Immature natural killer cell (primary cell): ENCODE measurements at places on chromosomes 2 and 18.

GRCh38 chr2:37798315-37799005 lies 126.6 kb upstream of the RMDN2 start:
- DNase-seq: no peak

- DNase-seq: no peak
Measured at GRCh38 chr18:78983512-78983911, 3.9 kb downstream of the SALL3 start.

- no peak for DNase-seq
Measured at GRCh38 chr2:23302591-23302990, 82.4 kb upstream of the KLHL29 start.

- peak; percentile 83 for DNase-seq
Measured at GRCh38 chr2:10382354-10383061, 65.6 kb downstream of the ODC1 start.

- DNase-seq: no peak
Measured at GRCh38 chr2:25808006-25808383, 70.3 kb downstream of the ASXL2 start.

- no peak for DNase-seq
Measured at GRCh38 chr2:182393270-182393760, 33.5 kb downstream of the PDE1A start.

DNA sequence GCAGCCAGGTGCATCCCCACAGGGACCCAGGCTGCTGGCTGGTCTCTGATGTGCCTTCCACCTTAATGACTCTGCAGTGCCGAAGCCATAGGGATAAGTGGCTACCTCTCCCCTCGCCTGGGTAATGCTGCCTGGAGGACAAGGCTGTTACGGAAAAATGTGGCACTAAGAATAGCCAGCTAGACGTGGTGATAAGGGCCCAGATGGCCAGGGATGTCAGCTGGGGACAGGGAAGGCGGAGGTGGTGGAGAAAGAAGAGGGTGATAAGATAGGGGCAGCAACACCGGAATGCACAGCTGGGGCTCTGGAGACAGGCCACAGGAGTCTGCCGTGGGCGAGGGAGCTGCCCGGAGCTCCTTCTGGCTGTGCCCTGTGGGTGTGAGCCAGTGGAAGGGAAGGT lies 170.6 kb downstream of the FHOD3 start:
- no peak for DNase-seq

- no peak for DNase-seq
Measured at GRCh38 chr2:60354713-60355112, 198.7 kb downstream of the BCL11A start.

DNA sequence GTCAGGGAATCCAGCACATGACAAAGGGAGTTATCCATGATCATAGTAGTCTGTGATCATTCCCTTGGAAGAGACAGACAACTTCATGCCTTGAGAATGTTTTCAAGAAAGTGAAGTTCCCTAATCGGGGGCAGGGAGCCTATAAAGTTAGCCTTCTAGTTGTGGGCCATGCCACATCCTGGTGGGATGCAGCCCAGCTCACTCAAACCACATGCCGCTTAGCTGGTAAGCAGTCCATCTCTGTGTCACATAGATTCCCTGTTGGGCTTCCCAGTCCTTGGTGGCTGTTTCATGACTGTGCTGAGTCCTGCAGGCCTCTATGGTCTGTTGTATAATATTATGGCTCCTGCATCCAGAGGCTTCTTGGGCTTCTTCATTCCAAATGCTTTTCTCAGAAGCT lies 11.4 kb upstream of the ARHGAP25 start:
- DNase-seq: no peak

DNA sequence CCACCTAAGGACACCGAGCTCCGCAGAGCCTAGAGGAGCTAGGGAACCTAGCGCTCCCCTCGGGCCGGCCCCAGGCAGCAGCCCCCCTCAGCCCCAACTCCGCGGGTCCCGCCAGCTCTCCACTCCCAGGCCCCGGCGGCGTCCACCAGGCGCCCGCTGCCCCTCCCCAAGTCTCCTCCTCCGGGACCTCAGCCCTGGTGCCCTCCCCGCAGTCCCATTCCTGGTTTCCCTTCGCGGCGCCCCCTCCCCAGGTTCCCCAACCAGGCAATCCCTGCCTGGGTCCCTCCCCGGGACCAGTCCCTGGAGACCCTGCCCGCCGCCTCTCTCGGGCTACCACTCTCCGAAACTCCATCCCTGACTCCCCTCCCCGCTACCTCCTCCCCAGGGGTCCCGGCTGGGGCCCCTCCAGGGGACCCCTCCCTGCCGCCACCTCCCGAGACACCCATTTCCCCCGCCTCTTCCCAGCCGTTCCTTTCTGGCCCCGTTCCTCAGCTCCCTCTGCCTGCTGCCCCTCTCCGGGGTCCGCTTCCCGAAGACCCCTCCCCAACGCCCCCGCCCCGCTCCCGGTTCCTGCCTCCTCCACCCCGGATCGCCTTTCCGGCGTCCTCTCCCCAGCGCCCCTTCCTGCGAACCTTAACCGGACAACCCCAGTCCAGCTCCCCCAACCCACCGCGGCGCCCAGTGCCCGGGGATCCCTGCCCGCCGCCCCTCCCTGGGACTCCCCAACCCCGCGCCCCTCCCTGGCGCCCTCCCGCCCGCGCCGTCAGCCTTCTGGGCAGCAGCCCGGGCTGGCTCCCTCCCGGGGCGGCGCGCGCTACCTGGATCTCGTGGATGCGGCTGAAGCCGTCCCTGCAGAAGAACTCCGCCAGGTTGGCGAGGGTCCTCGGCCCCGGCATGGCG lies 678 bp downstream of the CYP27C1 start:
- DNase-seq: no peak

DNA sequence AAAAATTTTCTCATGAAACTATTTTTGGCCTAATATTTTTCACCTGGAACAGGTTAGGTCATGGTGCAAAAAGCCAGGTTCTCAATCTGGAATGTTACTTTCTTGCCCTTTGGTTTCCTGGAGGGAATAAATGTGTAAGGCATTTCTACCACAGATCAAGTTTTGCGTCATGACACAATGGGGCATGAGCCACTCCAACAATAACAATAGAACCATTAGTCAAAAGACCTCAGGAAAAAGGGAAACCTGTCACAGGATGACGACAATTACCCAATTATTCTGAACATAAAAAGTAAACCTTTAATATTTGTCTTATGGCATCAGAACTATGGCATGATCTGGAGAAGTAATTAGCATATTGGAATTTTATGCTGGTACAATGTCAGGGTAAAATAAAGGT lies 88.2 kb upstream of the HNRNPA3 start:
- no peak for DNase-seq

DNA sequence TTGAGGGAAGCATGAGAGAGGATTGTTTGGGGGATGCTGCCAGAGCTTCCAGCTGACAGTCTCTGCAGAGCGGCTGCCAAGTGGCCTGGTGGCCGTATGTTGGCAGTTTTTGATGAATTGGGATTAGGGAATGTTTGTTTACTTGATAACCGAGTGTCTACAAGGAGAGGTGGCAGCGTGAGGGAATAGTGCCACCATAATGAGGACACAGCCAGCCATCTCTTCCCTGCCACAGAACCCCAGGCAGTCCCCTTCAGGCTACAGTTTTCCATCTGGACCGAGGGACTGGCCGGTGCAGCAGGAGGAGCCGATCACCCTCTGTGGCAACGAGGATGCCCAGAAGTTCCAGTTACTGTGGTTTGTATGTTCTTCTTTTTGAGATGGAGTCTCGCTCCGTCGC lies 55.2 kb downstream of the TRAPPC12 start:
- DNase-seq: no peak

DNA sequence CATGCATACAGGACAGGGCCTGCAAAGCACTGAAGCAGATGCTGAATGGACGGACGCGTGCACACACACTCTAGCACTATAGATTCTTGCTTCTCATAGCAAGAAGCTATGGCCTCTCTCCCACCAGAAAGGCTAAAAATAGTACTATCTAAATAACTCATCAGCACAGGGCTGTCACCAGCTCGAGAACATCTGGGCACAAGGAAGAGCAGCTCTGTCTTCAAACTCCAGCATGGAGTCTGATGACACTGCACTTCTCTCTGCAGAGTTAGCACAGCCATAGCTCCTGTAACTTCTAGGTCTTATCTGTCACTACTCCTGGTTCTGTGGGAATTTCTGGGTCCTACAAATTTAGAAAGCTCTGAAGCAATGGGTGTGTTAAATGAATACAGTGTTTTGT lies 123.5 kb downstream of the MYO5B start:
- no peak for DNase-seq

GRCh38 chr2:178279142-178279541 lies 84.8 kb downstream of the OSBPL6 start:
- no peak for DNase-seq

GRCh38 chr2:217820091-217820819 lies 182.5 kb downstream of the TNS1 start:
- no peak for DNase-seq

DNA sequence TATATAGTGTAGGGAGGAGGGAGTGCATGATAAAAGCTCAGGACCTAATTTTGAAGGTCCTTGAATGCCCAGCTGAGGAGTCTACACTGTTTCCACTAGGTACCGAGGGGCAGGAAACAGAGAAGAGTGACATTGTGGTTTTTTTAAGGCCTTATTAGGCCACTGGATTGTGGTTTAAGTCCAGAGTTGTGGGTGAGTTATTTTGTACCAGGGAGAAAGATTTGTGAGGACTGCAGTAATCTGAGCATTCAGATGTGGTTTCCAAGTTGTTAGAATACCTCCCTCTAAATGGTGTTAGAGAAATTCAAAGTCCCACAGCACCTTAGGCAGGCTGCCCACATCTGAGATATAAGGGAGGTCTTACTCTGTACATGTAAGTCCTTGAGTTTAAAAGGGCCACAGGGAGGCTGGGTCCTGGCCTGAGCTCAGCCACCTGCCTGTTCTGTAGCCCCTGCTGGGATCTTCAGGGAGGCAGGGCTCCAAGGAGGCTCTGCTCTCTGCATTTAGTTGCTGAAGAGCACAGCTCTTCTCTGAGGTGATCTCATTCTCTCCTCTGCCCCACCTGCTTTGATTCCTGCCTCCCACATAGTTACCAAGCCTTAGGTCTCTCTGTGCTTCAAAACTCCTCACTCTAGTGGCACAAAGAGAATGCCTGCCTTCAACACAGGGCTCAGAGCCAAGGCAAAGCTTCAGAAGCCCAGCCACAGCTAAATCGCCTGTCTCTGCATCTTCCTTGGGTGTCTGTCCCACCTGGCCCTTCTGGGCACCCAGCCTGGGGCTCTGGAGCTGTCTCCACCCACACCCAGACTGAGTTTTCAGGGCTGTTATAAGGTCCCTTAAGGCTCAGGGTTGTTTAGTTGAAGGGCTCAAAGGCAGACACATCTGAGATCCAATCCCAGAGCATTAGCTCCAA lies 88.1 kb downstream of the VSNL1 start:
- DNase-seq: no peak

- no peak for DNase-seq
Measured at GRCh38 chr2:157782057-157782845, 93.9 kb downstream of the ACVR1 start.

DNA sequence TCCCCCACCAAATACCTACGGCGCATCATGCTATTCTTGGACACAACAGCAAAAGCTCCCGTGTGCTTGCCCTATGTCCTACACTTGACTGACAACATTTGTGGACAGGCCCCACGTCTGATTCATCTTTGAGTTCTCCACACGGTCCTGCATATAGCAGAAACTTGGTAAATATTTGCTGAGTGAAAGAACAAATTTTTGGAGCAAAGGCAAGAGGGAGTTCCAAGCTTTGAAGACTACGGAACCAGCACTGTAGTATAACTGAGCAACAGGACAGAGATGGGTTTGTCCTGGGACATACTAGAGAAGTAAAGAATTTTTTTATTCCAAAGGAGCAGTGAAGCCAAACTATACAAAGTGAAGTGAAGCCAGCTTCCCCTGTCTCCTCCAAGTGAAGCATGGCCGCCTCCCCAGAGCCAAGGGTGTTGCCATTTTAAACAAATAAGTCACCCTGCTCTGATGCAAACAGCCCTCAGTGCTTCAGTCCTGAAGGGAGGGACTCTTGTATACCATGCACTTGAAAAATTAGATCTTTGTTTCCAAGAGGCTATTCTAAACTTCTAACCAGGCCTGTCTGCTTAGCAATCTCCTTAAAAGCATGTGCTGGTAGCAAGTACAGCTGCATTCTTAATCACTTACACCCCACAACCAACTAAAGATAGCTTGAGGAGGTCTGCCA lies 35.9 kb downstream of the SPRED2 start:
- no peak for DNase-seq

- no peak for DNase-seq
Measured at GRCh38 chr2:106944215-106944614, 58.2 kb upstream of the ST6GAL2 start.

DNA sequence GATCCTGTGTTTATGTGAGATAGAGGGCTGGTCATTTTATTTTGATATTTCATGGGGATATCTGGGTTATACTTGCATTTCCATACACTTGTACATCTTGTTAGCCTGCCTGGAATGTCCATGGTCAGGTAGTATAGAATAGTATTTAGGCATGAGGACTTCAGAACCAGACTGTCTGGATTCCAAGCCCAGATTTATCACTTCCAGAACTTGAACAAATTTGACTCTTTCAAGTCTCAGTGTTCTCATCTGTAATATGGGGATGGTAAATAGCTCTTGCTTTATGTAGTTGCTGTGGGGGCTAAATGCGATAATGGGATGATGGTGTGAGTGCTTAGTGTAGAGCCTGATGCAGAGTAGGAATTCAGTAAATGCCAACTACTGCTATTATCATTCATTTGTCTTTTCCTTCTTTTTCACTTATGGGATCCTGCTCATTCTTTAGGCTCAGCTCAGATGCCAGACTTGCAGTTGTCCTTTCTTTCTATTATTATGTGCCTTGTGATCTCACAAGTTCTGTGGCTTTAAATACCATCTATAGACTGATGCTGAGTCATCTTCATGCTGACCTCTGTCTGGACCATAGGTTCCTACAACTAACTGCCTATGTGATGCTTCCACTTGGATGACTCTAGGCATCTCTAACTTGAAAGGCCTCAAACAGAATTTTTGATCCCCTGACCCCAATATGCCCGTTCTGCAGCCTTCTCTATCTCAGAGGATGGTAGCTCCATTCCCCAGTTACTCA lies 67.4 kb downstream of the POLE4 start:
- no peak for DNase-seq

GRCh38 chr2:25558262-25558661 lies 115.1 kb downstream of the DTNB start:
- peak; percentile 53 for DNase-seq
